ENCODE measurements at places on chromosomes 7 and 10. TPM values are rescaled to one million over a fixed set of nuclear protein-coding genes. Genes with fewer than 3 reads are reported as not detected.

GRCh38 chr10:133292919-133293809 lies 15.5 kb downstream of the TUBGCP2 start:
- DNase-seq: peak; percentile 84

- DNase-seq: peak; percentile 68
These were observed 330.7 kb downstream of the CDC14C start for GRCh38 chr7:49255054-49255453.

DNA sequence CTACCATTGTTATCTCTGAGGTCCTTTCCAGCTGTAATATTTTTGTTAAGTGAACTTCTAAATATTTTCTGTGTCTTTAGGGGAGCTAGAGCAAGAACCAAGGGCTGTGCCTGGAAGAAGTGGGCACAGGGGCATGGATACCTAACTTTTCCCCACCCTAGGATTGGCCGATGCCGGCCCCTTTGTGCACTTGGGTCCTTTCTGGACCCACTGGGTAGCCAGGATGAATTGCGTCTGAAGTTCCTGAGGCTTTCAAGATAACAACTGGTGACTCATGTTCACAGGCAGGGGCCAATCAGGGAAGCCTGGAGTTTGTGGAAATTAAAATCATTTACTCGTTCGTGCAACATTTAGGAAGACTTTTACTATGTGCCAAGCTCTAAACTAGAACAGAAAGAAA lies 758 bp downstream of the DPCD start:
- peak; percentile 59 for DNase-seq

Gene C10orf53
- total RNA-seq: not detected

DNA sequence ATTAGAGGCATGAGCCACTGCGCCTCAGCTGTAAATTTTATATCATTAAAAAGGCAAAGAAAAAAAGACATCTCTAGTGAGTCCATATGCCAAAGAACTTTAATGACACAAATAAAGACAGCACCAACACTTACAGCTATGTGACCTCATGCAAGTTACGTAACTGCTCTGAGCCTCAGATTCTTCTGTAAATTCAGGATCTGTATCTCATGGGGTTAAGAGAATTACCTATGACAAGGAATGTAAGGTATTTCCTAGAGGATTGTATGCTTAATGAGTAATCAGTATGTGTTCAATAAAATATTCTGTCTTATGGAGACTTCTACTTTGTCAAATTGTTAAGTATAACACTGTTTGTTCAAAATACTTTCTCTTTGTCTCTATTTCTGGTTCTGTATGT lies 274.0 kb upstream of the GLI3 start:
- no peak for DNase-seq

DNA sequence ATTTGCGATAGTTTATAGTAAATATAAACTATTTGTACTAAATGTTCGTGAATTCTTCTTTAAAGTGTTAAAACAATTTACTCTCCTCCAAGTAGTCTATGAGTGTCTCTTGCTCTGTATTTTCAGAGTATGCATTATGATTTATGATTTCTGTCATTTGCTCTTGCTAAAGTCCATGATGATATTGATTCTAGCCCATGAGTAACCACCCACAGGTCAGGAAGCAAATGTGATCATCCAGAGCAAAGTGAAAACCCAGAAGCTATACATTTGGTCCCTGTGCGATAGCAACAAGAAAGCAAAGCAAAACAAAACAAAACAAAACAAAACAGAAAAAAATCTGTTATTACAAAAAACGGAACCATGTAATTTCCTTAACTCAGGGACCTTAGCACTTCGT lies 225.9 kb downstream of the HDAC9 start:
- DNase-seq: no peak

- no peak for DNase-seq
These were observed 46.1 kb upstream of the SLC35B4 start for GRCh38 chr7:134362587-134363483.

GRCh38 chr7:49023345-49024328 lies 99.3 kb downstream of the CDC14C start:
- DNase-seq: no peak

DNA sequence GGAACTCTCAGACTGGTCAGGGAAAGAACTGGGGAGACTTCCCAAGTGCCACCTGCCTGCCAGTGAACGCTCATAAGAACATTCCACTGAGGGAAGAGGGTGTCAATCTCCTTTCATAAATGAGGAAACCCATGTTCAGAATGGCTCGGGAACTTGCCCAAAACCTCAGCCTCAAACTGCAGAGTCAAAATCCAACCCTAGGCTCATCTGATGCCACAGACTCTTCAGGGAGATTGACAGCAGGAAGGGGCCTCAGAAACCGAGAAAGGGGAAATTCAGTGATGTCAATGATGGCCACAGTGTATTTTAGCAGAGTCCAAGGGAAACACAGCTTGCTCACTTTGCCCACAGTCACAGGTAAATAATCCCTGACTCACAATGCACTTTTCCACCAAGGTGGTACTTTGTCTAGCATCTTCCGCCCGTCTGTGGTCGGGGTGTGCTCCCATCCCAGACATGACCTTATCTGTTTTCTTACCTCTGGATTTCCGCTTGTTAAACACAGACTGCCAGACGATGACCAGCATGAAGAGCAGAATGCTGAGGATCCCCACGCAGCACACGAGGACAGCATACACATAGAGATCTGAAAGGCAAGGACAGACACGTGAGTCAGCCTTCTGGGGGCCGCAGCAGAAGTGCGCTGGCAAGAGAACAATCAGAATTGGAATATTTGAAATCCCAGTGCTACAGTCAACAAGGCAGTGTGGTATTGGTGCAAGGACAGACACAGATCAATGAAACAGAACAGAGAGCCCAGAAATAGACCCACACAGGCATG lies 38.4 kb downstream of the VSTM4 start:
- no peak for DNase-seq

- DNase-seq: no peak
These were observed 21.4 kb upstream of the ABCB5 start for GRCh38 chr7:20594023-20594422.

Gene FAM13C
- 0.22 TPM for total RNA-seq

- no peak for DNase-seq
These were observed 6.2 kb downstream of the CFAP58 start for GRCh38 chr10:104359811-104360210.

Gene PRKAR2B
- total RNA-seq: 13.9 TPM

Gene SPDYE16
- total RNA-seq: not detected

DNA sequence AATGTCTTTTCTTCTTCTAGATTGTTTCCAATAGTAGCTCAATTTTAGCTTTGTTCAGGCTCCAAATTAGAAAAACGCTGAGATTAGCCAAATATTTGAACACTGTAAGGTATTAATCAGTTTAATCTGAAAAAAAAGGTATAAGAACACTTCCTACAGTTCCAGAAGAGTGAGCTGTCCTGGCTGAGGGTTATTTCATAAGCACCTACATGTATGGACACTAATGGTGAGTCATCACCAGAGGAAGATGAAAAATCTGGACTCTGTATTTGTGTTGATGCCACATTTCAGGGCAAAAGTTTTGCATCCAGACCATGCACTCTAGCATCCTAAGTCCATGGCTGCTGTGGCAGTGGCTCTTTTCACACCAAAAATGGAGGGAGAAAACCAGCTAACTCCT lies 189.5 kb downstream of the ANKRD30A start:
- DNase-seq: no peak
